ENCODE measurements at places on chromosomes 6 and 20. TPM values are rescaled to one million over a fixed set of nuclear protein-coding genes. Genes with fewer than 3 reads are reported as not detected.

- no peaks in the 10 kb centered on the region for H3K4me1 ChIP-seq
- DNase-seq, result no peak
- no peak overlapping the region for H3K27ac ChIP-seq
- no peak overlapping the region for H3K4me3 ChIP-seq
Measured at GRCh38 chr6:67629258-67629657, 1005.8 kb upstream of the ADGRB3 start.

DNA sequence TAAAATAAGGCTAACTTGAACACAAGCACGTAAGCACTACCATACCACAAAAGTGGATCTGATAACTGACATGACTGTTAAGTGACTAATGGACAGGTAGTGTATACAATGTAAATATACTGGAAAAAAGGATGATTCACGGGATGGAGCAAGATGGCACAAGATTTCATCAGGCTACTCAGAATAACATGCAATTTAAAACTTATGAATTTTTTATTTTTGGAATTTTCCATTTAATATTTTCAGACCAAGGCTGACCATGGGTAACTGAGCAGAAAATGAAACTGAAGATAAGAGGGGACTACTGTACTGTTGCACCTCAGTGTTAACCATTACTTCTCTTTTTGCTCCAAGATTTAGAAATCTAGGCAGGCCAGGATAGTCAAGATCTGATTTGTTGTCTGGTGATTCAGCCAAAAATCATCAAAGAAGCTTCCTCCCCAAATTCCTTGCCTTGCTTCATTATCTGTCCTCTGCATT lies 45.4 kb downstream of the TPBG start:
- no peak overlapping the region for H3K27ac ChIP-seq
- H3K4me1 ChIP-seq, result no peaks in the 10 kb centered on the region
- DNase-seq, result no peak
- no peaks in the 10 kb centered on the region for H3K27me3 ChIP-seq
- H3K36me3 ChIP-seq, result no peaks in the 10 kb centered on the region

GRCh38 chr6:36930483-36930882 lies 24.1 kb upstream of the PI16 start:
- H3K36me3 ChIP-seq, result peaks cover 3% of the 10 kb centered on the region
- peaks cover 41% of the 10 kb centered on the region for H3K4me1 ChIP-seq
- no peak overlapping the region for H3K27ac ChIP-seq
- DNase-seq, result no peak

Gene MATN4
- polyA plus RNA-seq, result 0.97 TPM

DNA sequence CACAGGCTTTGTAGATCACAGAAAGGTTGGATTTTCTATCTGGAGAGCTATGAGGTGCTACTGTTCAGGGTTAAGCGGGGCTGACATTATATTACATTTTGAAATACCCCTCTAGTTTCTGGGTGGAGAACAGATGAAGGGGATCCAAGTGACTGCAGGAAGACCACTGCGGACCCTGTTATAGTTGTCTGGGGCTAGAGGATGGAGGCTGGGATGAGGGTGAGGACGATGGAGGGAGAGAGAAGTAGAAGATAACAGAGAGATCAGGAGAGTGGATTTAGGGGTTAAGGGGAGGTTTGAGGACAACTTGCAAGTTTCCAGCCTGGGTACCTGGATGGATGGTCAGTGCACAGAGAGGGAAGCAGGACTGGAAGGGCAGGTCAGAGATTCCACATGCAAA lies 43.5 kb upstream of the TGM2 start:
- no peaks in the 10 kb centered on the region for H3K36me3 ChIP-seq
- no peak overlapping the region for H3K27ac ChIP-seq
- peaks cover 25% of the 10 kb centered on the region for H3K4me1 ChIP-seq
- H3K4me3 ChIP-seq, result no peak overlapping the region
- H3K27me3 ChIP-seq, result peaks cover 4% of the 10 kb centered on the region

DNA sequence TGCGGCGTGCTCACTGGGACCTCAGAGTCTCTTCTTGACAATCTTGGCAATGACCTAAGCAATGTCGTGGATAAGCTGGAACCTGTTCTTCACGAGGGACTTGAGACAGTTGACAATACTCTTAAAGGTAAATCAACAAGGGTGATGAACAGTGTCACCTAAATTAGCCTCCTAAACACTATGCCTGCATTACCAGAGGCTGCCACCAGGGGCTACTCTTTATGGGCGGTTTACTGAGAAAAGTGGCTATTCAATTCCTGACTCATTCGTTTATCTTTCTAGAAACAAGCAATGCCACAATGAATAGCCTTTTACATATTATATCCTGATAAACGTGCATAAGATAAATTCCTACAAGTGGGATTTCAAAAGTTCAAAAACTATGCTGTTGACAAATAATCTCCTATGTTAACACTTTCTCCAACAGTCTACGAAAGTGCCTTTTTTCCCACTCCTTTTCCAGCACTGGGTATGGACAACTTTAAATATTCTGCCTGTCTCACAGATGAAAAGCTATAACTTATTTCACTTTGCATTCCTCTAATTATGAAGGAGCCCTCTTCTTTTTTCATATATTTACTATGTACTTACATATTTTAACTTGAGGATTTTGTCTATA lies 1.3 kb downstream of the BPIFA2 start:
- no peak overlapping the region for H3K27ac ChIP-seq
- no peak overlapping the region for H3K4me3 ChIP-seq
- no peak for DNase-seq
- H3K36me3 ChIP-seq, result no peaks in the 10 kb centered on the region

DNA sequence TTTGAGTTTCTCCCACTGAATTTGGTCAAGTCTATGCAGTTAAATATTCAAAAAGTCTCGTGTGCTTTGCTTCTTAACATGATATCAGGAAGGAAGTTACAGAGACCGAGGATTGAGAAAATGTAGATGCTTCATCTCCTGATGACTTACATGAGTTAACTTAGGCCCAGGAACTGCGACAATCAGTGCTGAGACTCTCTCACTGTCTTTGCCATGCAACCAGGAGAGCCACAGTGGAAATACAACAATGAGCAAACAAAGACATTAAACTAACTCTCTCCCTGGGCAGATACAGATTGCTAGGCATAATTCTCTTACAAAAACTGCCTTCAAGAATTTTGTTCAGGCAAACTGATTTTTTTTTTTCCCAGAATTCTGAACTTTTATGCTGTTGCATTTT lies 440.6 kb upstream of the EPHA7 start:
- DNase-seq, result no peak
- no peaks in the 10 kb centered on the region for H3K4me1 ChIP-seq
- no peaks in the 10 kb centered on the region for H3K27me3 ChIP-seq
- no peaks in the 10 kb centered on the region for H3K36me3 ChIP-seq
- no peak overlapping the region for H3K27ac ChIP-seq

Gene CNBD2
- polyA plus RNA-seq, result 0.15 TPM
